Frontal cortex (tissue), 4 donors: ENCODE measurements at places on chromosomes 12 and 14. TPM values are rescaled to one million over a fixed set of nuclear protein-coding genes. Genes with fewer than 3 reads are reported as not detected.

Gene BICDL1
- total RNA-seq = 24.5 TPM

Gene OR4E2
- total RNA-seq = not detected

Gene KRT77
- total RNA-seq = not detected

DNA sequence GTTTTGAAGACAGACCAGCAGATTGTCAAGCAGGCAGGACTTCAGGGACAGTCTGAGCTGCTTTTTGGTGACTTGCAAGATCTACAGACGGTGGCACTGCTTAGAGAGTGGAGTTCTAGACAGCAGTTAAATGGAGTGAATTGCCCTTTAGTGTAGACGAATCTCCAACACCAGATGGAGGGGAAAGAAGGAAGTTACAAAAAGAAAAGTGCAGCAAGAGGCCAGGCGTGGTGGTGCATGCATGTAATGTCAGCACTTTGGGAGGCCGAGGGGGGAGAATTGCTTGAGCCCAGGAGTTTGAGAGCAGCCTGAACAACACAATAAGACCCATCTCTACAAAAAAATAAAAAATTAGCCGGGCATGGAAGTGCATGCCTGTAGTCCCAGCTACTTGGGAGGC lies 8.4 kb upstream of the HHIPL1 start:
- DNase-seq = no peak

- no peak for DNase-seq
Measured at GRCh38 chr12:25014961-25015360, 66.1 kb upstream of the BCAT1 start.

- DNase-seq = peak; percentile 33
Measured at GRCh38 chr14:37874429-37875109, 279.1 kb downstream of the TTC6 start.

DNA sequence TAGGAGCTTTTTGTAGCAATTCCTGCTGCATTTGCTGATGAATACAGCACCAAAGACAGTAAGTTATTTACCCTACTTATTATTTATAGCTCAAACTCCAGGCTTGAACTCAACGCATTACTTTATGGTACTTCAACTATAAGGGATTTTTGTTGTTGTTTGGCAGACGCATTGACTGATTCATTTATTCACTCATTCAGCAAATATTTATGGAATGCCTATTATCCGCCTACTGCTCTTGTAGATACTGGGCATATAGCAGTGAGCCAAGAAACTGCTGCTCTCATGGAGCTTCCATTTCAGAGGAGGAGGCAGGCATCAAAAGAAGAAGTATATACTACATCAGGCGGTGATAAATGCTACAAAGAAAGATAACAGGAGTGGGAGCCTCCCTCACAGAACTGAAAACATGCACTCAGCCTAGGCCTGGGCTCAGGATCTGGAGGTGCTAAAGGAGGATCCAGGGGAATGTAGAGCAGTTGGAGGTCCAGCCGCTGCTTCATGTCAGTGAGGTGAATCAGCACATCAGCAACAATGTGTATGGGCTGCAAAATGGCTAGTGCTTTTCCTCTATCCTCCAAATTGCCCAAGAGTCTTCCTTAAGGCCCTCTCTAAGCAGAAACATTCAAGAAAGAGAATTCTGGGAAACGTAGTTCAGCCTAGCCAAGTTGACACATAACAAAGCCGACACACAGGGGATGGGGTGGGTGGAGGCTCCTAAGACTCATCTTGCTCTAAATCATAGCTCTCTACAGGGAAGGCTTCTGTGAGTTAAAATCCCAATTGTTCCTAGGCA lies 157.5 kb downstream of the NRXN3 start:
- DNase-seq = no peak
